SJSA1 (cell line): ENCODE measurements at places on chromosomes 5 and 9. TPM values are rescaled to one million over a fixed set of nuclear protein-coding genes. Genes with fewer than 3 reads are reported as not detected.

The IPPK gene
- total RNA-seq = 8.5 and 13.2 TPM in 2 replicates

DNA sequence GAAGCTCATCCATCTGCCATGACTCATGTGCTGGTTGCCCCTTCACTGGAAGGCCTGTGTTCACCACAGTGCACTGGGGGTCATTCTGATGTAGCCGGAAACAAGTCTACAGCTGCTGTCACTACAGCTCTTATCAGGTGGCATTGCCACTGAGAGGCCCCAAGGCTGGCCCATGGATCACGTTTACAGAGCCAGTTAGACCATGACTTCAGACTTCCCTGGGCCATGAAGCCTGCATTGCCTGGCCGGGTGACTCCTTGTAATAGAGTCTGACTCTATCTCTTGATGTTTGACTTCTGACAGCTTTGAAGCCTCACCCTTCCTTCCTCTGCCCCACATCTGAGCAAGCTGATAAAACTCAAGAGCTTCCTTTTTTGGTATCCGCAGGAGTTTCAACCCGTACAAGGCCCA is 473.5 kb upstream of the DAP start:
- no peak for DNase-seq
- no peak overlapping the region for H3K4me3 ChIP-seq
- H3K27me3 ChIP-seq = peaks cover 3% of the 10 kb centered on the region; the same call in 1 of the 2 replicates
- no peaks in the 10 kb centered on the region for H3K36me3 ChIP-seq
- no peak overlapping the region for H3K27ac ChIP-seq

- no peak for DNase-seq
- H3K4me3 ChIP-seq = no peak overlapping the region
- H3K27ac ChIP-seq = no peak overlapping the region
- H3K27me3 ChIP-seq = no peaks in the 10 kb centered on the region
Observed at GRCh38 chr5:154397652-154398406, 48.0 kb upstream of the SAP30L start.

GRCh38 chr5:39880985-39881384 is 456.2 kb upstream of the DAB2 start:
- no peak overlapping the region for H3K27ac ChIP-seq
- H3K36me3 ChIP-seq = no peaks in the 10 kb centered on the region
- no peak overlapping the region for H3K4me3 ChIP-seq
- H3K27me3 ChIP-seq = no peaks in the 10 kb centered on the region

- no peaks in the 10 kb centered on the region for H3K36me3 ChIP-seq
- no peaks in the 10 kb centered on the region for H3K27me3 ChIP-seq
- no peak overlapping the region for H3K4me3 ChIP-seq
- no peaks in the 10 kb centered on the region for H3K4me1 ChIP-seq
- no peak for DNase-seq
Observed at GRCh38 chr5:52825826-52826225, 38.1 kb downstream of the ITGA1 start.

- H3K36me3 ChIP-seq = no peaks in the 10 kb centered on the region
- no peak overlapping the region for H3K4me3 ChIP-seq
- H3K27ac ChIP-seq = no peak overlapping the region
- DNase-seq = no peak
Observed at GRCh38 chr9:87300915-87301314, 196.8 kb upstream of the DAPK1 start.
